A549 treated with Hydrocortisone at 1 μM for 4 hours (cell line): ENCODE measurements at places on chromosomes 2 and 18. TPM values are rescaled to one million over a fixed set of nuclear protein-coding genes. Genes with fewer than 3 reads are reported as not detected.

The PIK3C3 gene
- total RNA-seq: 17.3 to 22.3 TPM (median 19.3 TPM) in 5 replicates

The AGXT gene
- not detected in 5 replicates for total RNA-seq

The ALK gene
- 0.02 TPM in 1 of 5 replicates, not detected in the others for total RNA-seq

The LBX2 gene
- total RNA-seq: 2.4 to 4.3 TPM (median 3.6 TPM) in 5 replicates

The UGT1A3 gene
- 0.06 to 0.20 TPM (median 0.14 TPM) in 4 of 5 replicates, not detected in the other for total RNA-seq

The SDC1 gene
- total RNA-seq: 165 to 194 TPM (median 181 TPM) in 5 replicates

The C2orf78 gene
- total RNA-seq: not detected in 5 replicates

The TMEM198 gene
- total RNA-seq: 0.70 to 1.3 TPM (median 1.0 TPM) in 5 replicates

The CAPG gene
- total RNA-seq: 89.8 to 122 TPM (median 104 TPM) in 5 replicates

The ALPG gene
- 0.31 to 0.38 TPM (median 0.36 TPM) in 5 replicates for total RNA-seq

The NPAS2 gene
- total RNA-seq: 72.2 to 81.2 TPM (median 78.4 TPM) in 5 replicates

The HOXD10 gene
- total RNA-seq: 4.2 to 5.9 TPM (median 5.8 TPM) in 5 replicates

The OTX1 gene
- total RNA-seq: 3.1 to 4.0 TPM (median 3.6 TPM) in 5 replicates

The KCNG2 gene
- 0.07 TPM in 1 of 5 replicates, not detected in the others for total RNA-seq

The NAT8 gene
- total RNA-seq: not detected in 5 replicates

The G6PC2 gene
- not detected in 5 replicates for total RNA-seq

The CYRIA gene
- 0.27 to 0.44 TPM (median 0.30 TPM) in 5 replicates for total RNA-seq

The FAM124B gene
- not detected in 5 replicates for total RNA-seq

The PKP4 gene
- 20.8 to 36.8 TPM (median 26.3 TPM) in 5 replicates for total RNA-seq

The TCF7L1 gene
- total RNA-seq: 8.5 to 11.5 TPM (median 10.2 TPM) in 5 replicates

The MAB21L4 gene
- total RNA-seq: 0.12 to 0.54 TPM (median 0.24 TPM) in 4 of 5 replicates, not detected in the other

The EXOC6B gene
- total RNA-seq: 5.9 to 10.6 TPM (median 7.4 TPM) in 5 replicates

The MGAT4A gene
- total RNA-seq: 1.6 to 3.1 TPM (median 2.1 TPM) in 5 replicates

The B3GNT7 gene
- 2.0 to 3.1 TPM (median 2.3 TPM) in 5 replicates for total RNA-seq

The OR6B2 gene
- not detected in 5 replicates for total RNA-seq

The MOGAT1 gene
- total RNA-seq: not detected in 5 replicates

The CHRNG gene
- total RNA-seq: not detected in 5 replicates

The VSNL1 gene
- total RNA-seq: not detected in 5 replicates

The ELOA2 gene
- total RNA-seq: not detected in 5 replicates

The KCNS3 gene
- 1.0 to 1.7 TPM (median 1.2 TPM) in 5 replicates for total RNA-seq

The CTNNA2 gene
- 0.15 to 0.36 TPM (median 0.21 TPM) in 5 replicates for total RNA-seq

The PDE6D gene
- total RNA-seq: 19.6 to 23.3 TPM (median 22.2 TPM) in 5 replicates

The DNER gene
- 10.4 to 13.8 TPM (median 11.2 TPM) in 5 replicates for total RNA-seq

The NPPC gene
- 0.21 to 0.37 TPM (median 0.28 TPM) in 4 of 5 replicates, not detected in the other for total RNA-seq
